Breast epithelium (tissue), 4 donors: ENCODE measurements at places on chromosomes 13 and 19. TPM values are rescaled to one million over a fixed set of nuclear protein-coding genes. Genes with fewer than 3 reads are reported as not detected.

DNA sequence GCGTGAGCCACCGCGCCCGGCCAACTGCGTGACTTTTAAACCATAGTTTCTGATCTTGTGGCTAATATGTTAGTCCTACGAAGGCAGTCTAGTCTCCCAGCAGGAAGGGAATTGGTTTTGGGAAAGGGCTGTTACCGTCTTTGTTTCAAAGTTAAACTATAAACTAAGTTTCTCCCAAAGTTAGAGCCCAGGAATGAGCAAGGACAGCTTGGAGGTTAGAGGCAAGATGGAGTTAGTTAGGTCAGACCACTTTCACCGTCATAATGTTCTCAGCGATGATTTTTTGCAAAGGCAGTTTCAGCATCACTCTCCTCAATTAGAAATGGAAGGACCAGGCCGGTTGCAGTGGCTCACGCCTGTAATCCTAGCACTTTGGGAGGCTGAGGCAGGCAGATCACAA, 17.7 kb upstream of the ADGRE2 start:
- no peak for DNase-seq
- no peaks in the 10 kb centered on the region for H3K4me1 ChIP-seq
- H3K27me3 ChIP-seq: no peaks in the 10 kb centered on the region
- no peaks in the 10 kb centered on the region for H3K36me3 ChIP-seq
- H3K4me3 ChIP-seq: no peak overlapping the region
- H3K27ac ChIP-seq: no peak overlapping the region

DNA sequence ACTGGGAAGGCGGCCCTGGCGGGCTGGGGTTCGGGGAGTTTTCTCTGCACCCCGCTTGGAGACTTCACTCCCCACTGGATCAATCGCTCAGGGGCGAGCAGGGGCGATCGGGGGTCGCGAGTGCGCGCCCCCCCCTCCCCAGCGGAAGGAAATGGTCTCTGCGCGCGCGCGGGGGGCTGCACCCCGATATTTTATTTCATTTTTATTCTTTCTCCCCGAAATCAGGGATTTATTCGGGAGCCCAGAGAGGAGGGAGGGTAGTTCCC, 421 bp downstream of the ARID3A start:
- no peaks in the 10 kb centered on the region for H3K36me3 ChIP-seq
- no peak for DNase-seq
- no peaks in the 10 kb centered on the region for H3K4me1 ChIP-seq
- H3K27me3 ChIP-seq: no peaks in the 10 kb centered on the region

DNA sequence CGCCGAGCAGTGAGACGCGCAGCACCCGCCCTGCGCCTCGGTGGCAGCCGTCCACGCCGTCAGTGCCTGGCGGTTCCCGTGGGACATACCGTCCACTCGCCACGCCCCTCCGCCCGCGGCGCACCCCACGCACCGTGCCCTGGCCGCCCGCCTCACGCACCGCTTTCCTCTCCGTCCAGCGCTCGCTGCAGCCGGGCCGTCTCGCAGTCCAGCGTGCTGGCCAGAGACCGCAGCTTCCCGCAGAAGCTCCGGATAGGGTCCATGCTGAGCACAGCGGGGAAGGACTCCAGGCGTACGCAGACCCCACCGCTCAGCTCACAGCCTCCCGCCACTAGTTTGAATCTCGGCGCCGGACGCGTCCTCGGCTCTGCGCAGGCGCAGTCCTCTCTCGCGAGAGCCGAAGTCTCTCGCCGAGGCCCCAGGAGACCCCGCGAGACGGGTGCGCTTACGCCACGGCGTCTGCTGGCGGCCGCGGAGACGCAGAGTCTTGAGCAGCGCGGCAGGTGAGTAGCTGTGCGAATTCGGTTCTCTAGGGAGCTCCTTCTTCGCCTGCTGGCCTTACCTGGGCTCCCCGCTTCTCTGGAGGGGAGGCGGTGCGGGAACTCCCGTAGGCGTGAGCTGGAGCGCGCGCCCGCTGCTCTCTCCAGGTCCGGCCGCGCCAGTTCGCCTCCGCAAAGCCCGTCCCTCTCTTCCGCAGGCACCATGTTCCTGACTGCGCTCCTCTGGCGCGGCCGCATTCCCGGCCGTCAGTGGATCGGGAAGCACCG, at the start of the genes MRPL57 and SKA3:
TSS of gene MRPL57 (plus strand) at position 444 of the 767 bp plus-strand sequence. CDS start at position 703, 259 bp downstream.
TSS of gene SKA3 (minus strand) at position 338 of the 767 bp plus-strand sequence. CDS start at position 263, 75 bp downstream.
- peak; percentile 87 for DNase-seq
- H3K27ac ChIP-seq: peak within 1 kb of the TSS; percentile 96
- peak within 1 kb of the TSS; percentile 85 for H3K4me3 ChIP-seq
- no peaks in the 10 kb centered on the region for H3K27me3 ChIP-seq

- H3K4me3 ChIP-seq: no peak overlapping the region
- no peaks in the 10 kb centered on the region for H3K4me1 ChIP-seq
- no peaks in the 10 kb centered on the region for H3K27me3 ChIP-seq
These were observed 59.5 kb downstream of the PCCA start for GRCh38 chr13:100148422-100148821.

- no peaks in the 10 kb centered on the region for H3K36me3 ChIP-seq
- no peaks in the 10 kb centered on the region for H3K27me3 ChIP-seq
- DNase-seq: no peak
- H3K4me1 ChIP-seq: no peaks in the 10 kb centered on the region
These were observed 5.7 kb upstream of the FOXO1 start for GRCh38 chr13:40671956-40672764.

DNA sequence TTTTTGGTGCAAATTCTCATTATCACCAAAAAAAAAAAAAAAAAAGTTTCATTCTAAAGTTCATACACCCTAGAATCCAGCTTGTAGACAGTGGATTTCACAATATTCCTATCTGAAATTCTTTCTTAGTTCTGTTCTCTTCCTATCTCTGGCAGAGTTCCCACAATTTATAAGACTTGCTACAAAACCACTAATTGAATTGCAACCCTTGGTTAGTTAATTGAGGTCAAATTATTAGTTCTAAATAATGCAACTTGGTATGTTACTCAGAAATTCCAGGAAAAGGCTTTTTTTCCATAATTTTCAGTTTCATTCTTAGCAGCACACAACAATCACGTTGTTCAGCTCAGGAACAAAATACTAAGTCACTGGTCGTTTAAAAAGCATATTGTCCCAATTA, 58.5 kb downstream of the SPATA13 start:
- H3K36me3 ChIP-seq: no peaks in the 10 kb centered on the region
- no peaks in the 10 kb centered on the region for H3K27me3 ChIP-seq
- no peak for DNase-seq
- no peak overlapping the region for H3K4me3 ChIP-seq
- H3K4me1 ChIP-seq: no peaks in the 10 kb centered on the region

GRCh38 chr13:35818633-35819067, 312.5 kb downstream of the DCLK1 start:
- H3K27ac ChIP-seq: no peak overlapping the region
- H3K4me3 ChIP-seq: no peak overlapping the region
- DNase-seq: no peak
- H3K36me3 ChIP-seq: no peaks in the 10 kb centered on the region

- H3K4me1 ChIP-seq: no peaks in the 10 kb centered on the region
- no peaks in the 10 kb centered on the region for H3K27me3 ChIP-seq
- H3K4me3 ChIP-seq: no peak overlapping the region
- no peak for DNase-seq
- no peaks in the 10 kb centered on the region for H3K36me3 ChIP-seq
These were observed 14.3 kb downstream of the PLEKHA4 start for GRCh38 chr19:48854103-48854502.

DNA sequence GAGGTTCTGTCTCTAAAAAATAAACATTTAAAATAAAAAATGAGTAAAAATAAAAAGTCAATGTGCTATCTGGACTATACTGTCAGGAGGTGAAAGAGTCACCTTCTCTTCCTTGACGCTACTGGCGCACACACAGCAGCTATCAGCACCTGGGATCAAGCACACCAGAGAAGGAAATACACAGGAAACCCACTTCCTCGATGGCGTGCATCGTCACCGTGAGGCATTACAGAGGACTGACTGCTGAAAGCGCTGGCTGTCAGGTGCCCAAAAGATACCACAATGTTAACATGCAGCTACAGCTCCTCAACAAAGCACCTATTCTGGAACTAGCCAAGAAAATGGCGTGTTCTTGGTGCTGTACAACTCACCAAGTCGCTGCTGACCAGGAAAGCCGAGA, 6.1 kb downstream of the SLC35E1 start:
- no peak overlapping the region for H3K4me3 ChIP-seq
- no peaks in the 10 kb centered on the region for H3K4me1 ChIP-seq
- no peaks in the 10 kb centered on the region for H3K27me3 ChIP-seq
- DNase-seq: no peak
- H3K27ac ChIP-seq: peak overlapping the region; percentile 57

SULT2B1 gene
- not detected for total RNA-seq

ZNF681 gene
- total RNA-seq: 2.6 TPM

TNNT1 gene
- 3.7 TPM for total RNA-seq

SPRY2 gene
- total RNA-seq: 52.1 TPM
